ENCODE measurements at places on chromosomes 3 and 15.

DNA sequence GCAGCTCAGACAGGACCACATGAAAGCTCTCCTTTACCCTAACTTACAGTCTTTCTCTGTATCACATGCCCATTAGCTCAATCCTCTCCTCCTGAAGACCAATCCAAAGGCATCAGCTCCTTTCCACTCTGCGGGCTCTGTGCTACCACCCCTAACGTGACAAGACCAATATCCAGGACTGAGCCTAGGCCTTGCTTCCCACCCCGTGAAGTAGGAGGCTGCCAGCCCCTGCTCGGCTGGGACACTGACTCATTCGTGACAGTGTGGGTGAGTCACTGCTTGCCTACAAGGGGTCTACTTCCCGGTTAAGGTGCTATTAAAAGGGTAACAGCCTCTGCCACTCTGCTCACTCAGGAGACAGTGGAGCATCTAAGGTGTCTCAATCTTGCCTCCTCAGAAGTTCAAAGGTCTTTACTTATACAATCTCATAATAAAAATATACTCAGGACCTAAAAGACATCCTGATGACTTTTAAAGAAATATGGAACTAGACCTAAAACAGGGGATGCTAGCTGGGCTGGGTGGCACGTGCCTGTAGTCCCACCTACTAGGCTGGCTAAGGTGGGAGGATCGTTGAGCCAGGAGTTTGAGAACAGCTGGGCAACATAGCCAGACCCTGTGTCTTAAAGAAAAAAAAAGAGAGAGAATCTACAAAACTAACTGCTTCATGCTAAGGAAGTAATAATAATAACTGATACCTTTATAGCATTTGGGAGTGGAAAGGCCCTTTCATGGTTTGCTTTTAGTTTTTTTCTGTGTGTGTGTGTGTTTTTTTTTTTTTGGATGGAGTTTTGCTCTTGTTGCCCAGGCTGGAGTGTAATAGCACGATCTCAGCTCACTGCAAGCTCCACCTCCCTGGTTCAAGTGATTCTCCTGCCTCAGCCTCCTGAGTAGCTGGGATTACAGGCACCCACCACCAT is 55.0 kb downstream of the TMEM44 start:
- DNase-seq = no peak

GRCh38 chr15:64284042-64284441 is 71.9 kb downstream of the CSNK1G1 start:
- DNase-seq = no peak

- DNase-seq = no peak
These were observed 780.9 kb upstream of the LMCD1 start for GRCh38 chr3:7720649-7721297.

DNA sequence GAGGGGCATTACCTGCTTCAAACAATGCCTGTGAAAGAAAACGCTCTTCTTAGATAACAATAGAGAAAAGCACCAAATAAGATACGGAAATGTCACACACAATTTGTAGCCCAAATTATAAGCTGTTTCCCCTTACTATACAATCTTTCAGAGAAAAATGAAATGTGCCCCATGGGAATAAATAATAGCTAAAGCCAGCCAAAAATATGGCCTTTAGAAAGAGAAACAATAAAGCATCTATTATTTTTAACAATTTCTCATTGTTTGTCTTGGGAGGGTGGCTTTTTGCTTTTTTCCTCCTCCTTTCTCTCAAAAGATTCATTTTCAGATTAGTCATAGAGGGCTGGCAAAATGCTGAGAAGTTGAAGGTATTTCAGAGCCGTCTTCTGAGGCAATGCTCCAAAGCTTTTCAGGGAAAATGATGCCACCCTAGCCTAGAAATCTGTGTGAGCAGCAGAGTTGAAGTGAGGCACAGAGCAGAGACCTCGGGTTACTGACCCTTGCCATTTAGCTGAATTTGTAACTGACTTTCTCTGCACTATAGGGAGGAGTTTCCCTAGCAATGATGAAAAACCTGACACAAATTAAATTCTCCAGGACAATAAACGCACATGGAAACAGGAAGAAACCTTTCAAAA is 86.3 kb upstream of the PRICKLE2 start:
- DNase-seq = no peak

DNA sequence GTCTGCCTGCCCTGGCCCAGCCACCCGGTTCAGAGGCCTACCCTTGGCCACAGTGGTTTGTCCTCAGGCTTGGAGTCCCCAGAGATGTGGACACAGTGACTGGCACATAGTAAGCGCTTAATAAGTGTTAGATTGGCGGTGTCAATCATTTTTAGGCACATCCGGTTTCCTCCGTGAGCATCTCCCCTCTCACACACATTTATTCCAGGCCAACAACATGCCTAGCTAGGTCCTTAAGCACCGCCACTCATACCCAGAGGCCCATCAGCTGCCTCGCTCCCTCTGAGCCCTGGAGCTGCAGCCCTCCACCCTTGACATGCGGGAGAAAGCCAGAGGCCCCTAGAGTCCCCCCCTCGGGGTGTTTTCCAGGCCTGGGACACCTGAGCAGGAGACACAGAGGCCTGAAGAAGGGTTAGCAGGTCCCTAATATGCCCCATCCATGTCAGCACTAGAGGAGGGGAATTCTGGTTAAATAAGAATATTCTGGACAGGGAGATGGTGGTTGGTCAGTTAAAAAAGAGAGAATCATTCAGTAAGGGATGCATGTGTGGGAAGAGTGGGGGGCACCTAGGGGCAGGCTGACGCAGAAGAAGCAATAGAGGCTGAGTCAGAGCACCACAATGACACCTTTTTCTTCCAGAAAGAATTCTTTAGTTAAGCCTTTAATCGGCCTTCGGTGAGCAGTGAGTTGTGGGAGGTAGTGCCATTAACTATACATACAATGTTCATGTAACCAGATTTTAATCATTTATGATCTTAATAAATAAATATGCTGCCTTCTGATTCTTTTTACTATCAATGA is 22.3 kb downstream of the NR2F2 start:
- no peak for DNase-seq

- no peak for DNase-seq
These were observed 31.1 kb downstream of the DGKG start for GRCh38 chr3:186330772-186331460.

GRCh38 chr15:101498076-101498716 is 8.7 kb upstream of the PCSK6 start:
- no peak for DNase-seq

GRCh38 chr3:69088063-69088462 is 3.3 kb downstream of the ARL6IP5 start:
- DNase-seq = no peak

DNA sequence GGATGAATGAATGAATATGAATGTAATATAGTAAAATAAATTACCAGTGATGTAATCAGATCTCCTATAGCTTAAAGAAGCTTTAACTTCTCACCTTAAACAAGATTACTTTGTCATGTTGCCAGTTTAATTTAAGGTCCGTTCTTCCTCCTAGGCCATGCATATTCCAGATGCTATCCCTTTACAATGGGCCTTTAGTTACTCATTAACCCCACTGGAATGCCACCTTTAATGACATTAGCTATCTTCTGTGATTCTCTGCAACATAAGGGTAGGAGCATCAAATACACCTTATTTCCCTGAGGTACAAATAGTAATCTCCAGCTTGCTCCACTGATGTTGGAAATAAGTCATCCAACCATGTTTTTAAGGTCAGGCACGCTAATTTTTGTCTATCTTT is 63.0 kb upstream of the TIMP4 start:
- no peak for DNase-seq

GRCh38 chr3:46080969-46081345 is 53.7 kb upstream of the XCR1 start:
- no peak for DNase-seq

- DNase-seq = no peak
These were observed 93.4 kb downstream of the CCNL1 start for GRCh38 chr3:157066335-157067098.

GRCh38 chr3:67715971-67716370 is 61.6 kb upstream of the SUCLG2 start:
- no peak for DNase-seq

DNA sequence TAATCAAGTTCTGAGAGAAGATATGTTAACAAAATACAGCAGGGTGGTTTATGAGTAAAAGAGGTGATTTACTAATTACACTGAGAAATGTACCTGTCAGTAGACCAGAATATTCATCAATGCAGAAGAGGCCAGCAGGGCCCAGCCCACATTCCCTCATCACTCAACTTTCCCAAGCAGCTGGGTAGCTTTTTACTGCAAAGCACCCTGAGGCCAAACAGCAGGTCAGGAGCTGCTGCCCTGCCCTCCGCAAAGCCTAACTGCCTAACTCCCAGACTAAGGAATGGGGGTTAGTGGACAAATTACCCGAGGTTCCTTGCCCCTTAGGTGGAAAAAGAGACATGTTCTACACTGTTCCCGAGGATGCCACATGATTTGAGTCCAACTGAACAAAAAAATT is 108.2 kb downstream of the TBL1XR1 start:
- DNase-seq = no peak

GRCh38 chr3:1661839-1662238 is 436.8 kb upstream of the CNTN4 start:
- no peak for DNase-seq

GRCh38 chr3:101204246-101204645 is 116.1 kb downstream of the IMPG2 start:
- DNase-seq = no peak

DNA sequence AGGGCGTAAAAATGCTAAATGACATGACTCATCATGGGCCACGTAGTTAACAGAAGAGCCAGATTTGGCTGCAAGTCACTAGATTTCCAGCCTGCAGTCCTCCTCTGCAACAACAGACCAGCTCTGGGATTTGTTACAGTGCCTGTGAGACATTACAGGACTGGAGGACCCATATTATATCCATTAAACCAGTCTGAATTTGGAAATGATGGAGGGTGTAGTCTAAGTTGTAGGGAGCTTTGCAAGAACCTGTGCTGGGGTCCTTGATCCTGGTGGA is 10.8 kb downstream of the ZNF774 start:
- no peak for DNase-seq

Data from stimulated activated CD8-positive, alpha-beta memory T cell treated with anti-CD3 and anti-CD28 coated beads, Interleukin-7, amount 100 ng/mL, for 1 hour (primary cell).